ENCODE measurements at places on chromosomes 3 and 15. TPM values are rescaled to one million over a fixed set of nuclear protein-coding genes. Genes with fewer than 3 reads are reported as not detected.

The CPEB1 gene
- total RNA-seq, result 0.18 TPM

The THAP10 gene
- total RNA-seq, result 0.27 TPM

The SCAANT1 gene
- not detected for total RNA-seq

The ANKRD34C gene
- total RNA-seq, result not detected

The ROBO2 gene
- total RNA-seq, result not detected

The PEX11A gene
- total RNA-seq, result 5.3 TPM

The CHRNA5 gene
- total RNA-seq, result 8.5 TPM

The RASL12 gene
- not detected for total RNA-seq

The CLRN1 gene
- total RNA-seq, result not detected

The FAM81A gene
- total RNA-seq, result 0.26 TPM

The RLBP1 gene
- total RNA-seq, result not detected

The KCTD6 gene
- total RNA-seq, result 7.1 TPM

The CCDC54 gene
- total RNA-seq, result not detected

The TGM4 gene
- not detected for total RNA-seq

The DLEC1 gene
- 0.46 TPM for total RNA-seq

The MEX3B gene
- total RNA-seq, result 1.2 TPM

The TMEM41A gene
- total RNA-seq, result 21.6 TPM

The CHCHD4 gene
- total RNA-seq, result 23.3 TPM

The KBTBD13 gene
- total RNA-seq, result not detected

The DCBLD2 gene
- 1.9 TPM for total RNA-seq

The VGLL3 gene
- not detected for total RNA-seq

The GOLGA6L1 gene
- total RNA-seq, result not detected

The GABRR3 gene
- total RNA-seq, result not detected

The SHF gene
- total RNA-seq, result 18.7 TPM

The LRRIQ4 gene
- 0.09 TPM for total RNA-seq

The SPINK8 gene
- not detected for total RNA-seq

The SEMA7A gene
- total RNA-seq, result 57.7 TPM

The A4GNT gene
- not detected for total RNA-seq

The CCK gene
- not detected for total RNA-seq

The CLEC3B gene
- not detected for total RNA-seq

Measured in activated CD4-positive, alpha-beta T cell treated with anti-CD3 and anti-CD28 coated beads for 36 hours (primary cell).